Fibroblast of upper back skin (primary cell): ENCODE measurements at places on chromosomes 1 and 21.

DNA sequence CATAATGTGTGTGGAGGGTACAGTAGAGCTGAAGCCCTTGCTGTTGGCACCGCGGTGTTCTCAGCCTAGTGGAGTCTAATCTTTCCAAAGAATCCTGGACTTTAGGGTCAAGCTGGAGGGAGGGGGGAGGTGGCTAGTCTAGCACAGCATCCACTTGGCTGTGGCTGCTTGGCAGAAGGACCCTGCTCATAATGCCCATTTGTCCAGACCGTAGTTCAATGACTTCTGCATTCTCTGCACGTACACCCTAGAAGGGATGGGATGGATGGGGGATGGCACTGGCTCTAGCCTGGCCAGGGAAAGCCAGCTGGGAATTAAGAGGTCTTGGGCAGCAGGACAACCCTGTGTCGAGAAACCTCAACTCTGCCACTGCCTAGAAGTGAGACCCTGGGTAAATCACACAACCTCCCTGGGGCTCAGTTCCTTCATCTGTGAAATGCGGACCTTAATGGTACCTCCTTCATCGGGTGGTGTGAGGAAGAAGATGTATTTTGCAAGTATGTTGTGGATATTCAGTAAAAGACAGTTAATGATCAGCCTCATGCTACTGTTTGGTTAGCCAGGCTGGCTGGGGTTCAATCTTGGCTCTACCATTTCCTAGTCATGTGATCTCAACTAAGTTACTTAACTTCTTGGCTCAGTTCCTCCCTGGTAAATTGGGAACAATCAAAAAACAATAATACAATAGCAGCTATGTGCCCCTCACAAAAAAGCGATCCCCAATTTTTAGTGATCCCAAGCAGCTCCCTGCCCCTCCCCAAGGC is 27.2 kb upstream of the CLIC4 start:
- no peak for DNase-seq

GRCh38 chr1:114369930-114370329 is 141.1 kb downstream of the TRIM33 start:
- DNase-seq: no peak

GRCh38 chr1:30402031-30402430 is 321.4 kb downstream of the MATN1 start:
- no peak for DNase-seq

DNA sequence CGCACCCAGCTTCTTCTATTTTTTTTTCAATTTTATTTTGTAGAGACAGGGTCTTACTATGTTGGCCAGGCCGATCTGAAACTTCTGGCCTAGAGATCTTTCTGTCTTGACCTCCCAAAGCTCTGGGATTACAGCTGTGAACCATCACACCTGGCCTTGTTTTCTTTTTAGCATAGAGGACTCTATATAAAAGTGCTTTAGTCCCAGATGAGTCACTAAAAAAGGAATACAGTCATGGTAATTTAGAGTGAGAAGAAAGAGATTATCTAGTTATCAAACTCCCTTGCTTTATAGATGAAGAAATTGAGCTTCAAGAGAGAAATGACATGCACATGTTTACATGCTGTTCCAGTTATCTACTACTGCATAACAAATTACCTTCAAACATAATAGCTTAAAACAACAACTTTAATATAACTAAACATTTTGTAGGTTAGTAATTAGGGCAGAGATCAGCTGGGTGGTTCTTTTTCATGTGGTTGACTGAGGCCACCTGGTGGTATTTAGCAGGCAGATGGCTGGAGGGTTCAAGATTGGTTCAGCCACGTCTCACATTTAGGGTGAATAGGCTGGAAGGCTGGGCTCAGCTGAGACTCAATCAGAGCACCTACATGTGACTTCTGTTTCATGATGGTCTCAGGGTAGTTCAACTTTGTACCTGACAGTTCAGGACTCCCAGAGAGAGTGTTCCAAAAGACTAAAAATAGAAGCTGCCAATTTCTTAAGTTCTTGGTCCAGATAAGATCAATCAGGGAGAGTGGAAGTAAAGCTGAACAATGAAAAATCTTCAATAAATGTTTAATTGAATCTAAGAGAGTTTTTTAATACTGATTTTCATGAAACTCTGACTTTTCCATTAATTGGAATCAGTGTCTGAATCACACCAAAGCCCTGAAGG is 16.9 kb upstream of the MTF2 start:
- DNase-seq: peak; percentile 22

GRCh38 chr1:246208105-246208504 is 299.0 kb downstream of the SMYD3 start:
- peak; percentile 10 for DNase-seq

GRCh38 chr1:6056572-6056948 is 10.9 kb downstream of the KCNAB2 start:
- DNase-seq: no peak

- no peak for DNase-seq
These were observed 15.1 kb downstream of the RAVER2 start for GRCh38 chr1:64759968-64760367.

DNA sequence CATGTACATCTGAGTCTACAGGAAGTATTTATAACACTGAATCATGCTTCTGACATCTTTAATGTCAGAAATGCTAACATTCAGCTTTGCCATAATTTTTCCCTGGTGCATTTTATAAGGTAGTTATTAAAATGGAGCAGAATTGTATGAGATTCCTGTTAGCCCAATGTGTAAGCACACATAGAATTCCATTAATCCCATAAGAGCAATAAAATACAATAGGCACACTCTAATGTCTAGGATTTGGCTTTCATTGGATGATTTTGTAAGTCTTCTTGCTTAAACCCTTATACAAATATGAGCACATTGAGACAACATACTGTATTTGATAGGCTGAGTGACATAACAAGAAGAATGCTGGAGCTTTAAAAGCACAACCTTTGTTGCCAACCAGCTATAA is 256.4 kb downstream of the HMCN1 start:
- DNase-seq: peak; percentile 74

- DNase-seq: no peak
These were observed 164.4 kb downstream of the DYRK1A start for GRCh38 chr21:37530901-37531351.

DNA sequence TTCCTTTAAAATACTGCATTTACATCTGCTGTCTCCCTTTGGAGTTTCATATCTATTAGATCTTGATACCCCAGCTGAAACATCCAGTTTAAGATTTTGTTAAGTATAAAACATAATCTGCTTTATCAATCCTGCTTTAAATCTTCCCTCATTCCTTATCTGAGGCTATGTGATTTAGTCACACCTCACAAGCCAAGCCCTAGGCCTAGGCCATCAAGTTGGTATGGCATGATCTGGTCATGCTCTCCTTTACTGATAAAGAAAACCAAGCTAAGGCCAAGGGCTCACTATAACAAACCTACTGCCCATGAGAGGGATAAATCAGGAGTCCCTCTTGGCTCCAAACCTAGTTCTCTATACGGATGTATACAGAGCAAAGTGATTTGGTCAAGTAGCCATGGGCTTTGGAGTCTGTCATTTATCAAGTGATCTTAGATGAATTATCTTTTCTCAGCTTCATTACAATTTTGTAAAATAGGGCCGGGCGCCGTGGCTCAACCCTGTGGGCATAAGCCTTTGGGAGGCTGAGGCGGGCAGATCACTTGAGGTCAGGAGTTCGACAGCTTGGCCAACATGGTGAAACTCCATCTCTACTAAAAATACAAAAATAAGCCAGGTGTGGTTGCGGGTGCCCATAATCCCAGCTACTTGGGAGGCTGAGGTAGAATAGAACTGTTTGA is 22.8 kb downstream of the ENSA start:
- DNase-seq: no peak

- DNase-seq: peak; percentile 59
These were observed 109.6 kb downstream of the SLC45A1 start for GRCh38 chr1:8427493-8427892.

DNA sequence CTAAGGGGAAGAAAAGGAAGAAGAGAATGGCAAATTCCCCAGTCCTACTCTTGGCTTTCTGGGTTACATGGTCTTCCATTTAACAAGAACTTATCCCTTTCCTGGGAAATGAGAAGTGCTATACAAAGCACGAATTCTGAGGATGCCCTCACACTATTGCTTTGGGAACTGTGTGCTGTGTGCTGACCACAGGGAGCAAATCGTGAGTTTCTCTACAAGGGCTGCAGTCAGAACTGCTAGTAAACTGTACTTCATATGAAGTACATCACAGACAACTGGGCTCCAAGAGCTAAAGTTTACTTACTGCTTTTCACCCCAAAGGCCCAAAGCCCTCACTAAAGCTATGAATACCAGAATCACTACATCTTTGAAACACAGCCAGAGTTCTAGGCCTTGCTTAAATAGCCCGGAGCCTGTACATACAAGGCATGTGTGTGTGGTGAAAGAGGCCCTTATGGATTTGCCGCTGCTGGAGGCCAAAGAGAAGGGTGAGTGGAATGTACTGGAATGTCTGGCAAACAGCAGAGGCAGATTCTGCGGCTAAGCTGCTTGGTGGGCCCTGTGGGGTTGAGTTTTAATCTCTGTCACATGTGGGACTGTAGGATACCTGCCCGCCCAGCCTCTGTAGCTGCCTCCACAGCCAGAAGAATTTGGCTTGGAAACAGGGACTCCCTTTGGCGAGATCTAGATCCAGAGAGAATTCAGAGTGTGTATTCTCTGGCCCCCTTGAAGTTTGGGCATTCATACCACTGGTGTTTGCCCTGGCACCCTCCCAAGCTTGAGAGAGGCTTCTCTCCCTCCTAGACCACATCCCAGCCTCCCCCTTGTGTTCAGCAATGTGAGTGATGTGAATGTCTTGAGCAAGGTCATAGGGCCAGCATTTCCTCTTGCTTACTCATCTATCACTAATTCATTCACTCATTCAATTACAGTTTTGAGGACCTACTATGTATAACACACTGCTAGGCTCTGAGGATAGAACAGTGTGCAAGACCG is 21.9 kb upstream of the TRIM67 start:
- DNase-seq: peak; percentile 100

GRCh38 chr1:41856944-41857285 is 61.8 kb downstream of the HIVEP3 start:
- DNase-seq: peak; percentile 83

- no peak for DNase-seq
These were observed 153.5 kb upstream of the COL6A1 start for GRCh38 chr21:45827881-45828579.

- no peak for DNase-seq
These were observed 4.6 kb downstream of the IFFO2 start for GRCh38 chr1:18951818-18952391.

GRCh38 chr1:70353601-70354331 is 756 bp downstream of the ANKRD13C start:
- peak; percentile 84 for DNase-seq

DNA sequence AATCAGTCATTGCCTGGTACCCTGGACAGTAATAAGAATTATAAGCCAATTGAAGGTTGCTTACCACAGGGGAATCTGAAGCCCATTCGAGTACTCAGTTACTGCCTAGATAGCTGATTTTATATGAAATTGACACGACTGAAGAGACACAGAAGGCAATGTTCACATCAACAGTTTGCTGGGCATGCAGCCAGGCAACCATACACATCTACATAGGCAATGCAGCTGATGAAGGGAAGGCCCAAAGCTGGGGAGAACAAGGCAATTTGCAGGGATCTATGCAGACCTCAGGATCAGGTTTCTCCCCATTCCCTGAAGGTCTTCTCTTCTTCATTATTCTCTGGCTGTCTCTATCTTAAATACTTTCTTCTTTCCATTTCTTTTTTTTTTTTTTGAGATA is 448.7 kb downstream of the PTBP2 start:
- no peak for DNase-seq

DNA sequence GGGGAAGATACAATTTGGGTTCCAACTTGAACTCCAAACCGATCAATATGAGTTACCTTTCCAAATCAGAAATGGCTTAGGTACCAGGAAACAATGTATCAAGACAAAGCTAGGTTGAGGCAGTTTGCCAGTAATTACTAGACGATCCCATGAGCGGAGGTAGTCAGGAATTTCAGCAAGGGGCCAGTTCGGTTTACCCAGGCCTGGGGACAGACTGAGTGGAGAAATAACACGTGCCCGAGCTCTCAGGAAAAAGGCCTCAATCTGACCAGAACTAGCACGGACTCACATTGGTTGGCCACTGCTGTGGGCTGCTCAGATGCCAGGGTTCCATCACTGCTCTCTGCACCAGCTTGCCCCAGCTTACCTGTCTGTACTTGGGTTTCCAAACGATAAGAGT is 15.3 kb downstream of the CLSTN1 start:
- DNase-seq: no peak

DNA sequence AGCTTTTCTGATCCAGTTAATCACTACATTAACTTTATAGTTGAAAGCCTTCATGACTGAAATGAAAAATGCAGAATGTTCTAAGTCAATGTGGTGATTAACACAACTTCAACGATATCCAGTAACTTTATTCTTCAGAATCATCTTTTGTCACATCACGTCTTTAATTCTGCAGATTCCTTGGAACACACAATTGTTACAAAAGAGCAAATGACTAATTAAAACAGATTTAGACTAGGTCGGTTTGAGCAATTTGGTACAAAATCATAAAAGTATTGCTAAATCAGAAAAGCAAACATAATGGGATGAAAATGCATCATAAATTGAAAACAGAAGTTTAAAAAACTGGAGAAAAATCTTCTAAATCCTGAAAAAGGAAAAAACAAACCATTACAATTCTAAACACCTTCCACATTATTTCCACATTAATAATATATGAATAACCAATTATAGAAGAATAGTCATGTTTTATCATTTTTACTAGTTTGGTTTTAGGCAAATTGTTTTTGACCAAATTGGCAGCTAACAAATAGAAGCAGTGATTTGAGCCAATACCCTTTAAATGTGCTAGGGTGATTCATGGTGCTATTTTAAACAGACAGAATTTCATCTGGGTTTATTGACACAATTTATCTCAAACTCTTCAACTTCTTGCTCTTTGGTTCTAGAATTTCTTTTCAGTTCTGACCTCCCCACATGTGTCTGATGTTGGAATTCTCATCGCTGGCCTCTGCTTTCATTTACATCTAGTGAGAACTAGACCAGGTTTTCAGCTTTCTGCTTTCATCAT is 468.1 kb upstream of the PTBP2 start:
- peak; percentile 9 for DNase-seq

DNA sequence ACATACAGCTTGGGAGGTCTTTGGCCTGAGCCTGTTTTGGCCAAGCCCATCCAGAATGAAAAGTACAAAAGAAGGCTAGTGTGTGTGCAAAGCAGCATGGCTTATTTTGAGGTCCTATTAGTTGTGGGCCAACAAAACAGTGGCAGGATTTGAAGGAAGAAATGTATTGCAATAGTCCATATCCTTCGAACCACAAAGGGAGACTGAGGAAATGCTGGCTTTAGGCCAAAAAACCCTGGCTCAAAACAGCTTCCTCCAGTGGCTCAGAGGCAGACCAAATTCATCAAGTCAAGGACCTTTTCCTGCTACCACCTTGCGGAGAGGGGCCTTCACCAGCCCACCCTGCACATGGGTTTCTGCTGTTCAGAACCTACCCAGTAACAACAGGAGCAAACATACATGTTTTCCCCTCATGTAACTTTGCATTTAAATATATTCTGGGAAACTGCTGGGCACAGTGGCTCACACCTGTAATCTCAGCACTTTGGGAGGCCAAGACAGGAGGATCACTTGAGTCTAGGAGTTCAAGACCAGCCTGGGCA is 43.3 kb downstream of the VPS26C start:
- DNase-seq: no peak
